HCT116 (cell line): ENCODE measurements at places on chromosomes 5 and 9. TPM values are rescaled to one million over a fixed set of nuclear protein-coding genes. Genes with fewer than 3 reads are reported as not detected.

DNA sequence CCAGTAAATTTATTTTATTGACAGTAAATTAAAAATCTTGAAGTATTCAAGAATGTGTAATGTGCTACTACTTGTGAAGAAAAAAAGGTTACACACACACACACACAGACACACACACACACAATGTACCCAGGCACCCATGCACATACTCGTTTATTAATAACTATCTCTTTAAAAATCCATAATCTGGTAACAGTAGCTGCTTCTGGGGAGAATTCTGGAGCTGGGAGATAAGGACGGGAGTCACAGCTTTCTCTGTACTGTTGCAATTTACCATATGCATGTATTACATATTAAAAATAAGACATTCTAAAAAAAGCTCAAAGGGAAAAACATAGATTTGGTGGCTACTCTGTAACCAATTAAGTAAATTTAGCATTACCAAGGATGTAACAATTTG, 7.9 kb upstream of the C1QTNF2 start:
- no peak for DNase-seq
- no peak overlapping the region for H3K27ac ChIP-seq
- peaks cover 31% of the 10 kb centered on the region for H3K27me3 ChIP-seq

DNA sequence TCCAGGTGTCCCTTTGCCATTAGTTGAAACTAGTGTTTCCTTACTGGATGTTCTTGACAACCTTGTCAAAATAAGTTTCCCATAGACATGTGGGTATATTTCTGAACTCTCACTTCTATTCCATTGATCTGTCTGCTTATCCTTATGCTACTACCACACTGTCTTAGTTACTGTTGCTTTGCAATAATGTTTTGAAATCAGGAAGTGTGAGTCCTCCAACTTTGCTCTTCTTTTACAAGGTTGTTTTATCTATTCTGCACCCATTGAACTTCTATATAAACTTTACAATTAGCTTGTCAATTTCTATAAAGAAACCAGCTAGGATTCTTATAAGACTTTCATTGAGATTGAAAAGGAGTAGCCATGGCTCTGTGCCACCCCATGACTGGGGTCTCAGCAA, 24.3 kb downstream of the CD14 start:
- DNase-seq: no peak
- H3K4me3 ChIP-seq: no peak overlapping the region
- no peaks in the 10 kb centered on the region for H3K36me3 ChIP-seq
- no peaks in the 10 kb centered on the region for H3K27me3 ChIP-seq
- H3K27ac ChIP-seq: no peak overlapping the region

DNA sequence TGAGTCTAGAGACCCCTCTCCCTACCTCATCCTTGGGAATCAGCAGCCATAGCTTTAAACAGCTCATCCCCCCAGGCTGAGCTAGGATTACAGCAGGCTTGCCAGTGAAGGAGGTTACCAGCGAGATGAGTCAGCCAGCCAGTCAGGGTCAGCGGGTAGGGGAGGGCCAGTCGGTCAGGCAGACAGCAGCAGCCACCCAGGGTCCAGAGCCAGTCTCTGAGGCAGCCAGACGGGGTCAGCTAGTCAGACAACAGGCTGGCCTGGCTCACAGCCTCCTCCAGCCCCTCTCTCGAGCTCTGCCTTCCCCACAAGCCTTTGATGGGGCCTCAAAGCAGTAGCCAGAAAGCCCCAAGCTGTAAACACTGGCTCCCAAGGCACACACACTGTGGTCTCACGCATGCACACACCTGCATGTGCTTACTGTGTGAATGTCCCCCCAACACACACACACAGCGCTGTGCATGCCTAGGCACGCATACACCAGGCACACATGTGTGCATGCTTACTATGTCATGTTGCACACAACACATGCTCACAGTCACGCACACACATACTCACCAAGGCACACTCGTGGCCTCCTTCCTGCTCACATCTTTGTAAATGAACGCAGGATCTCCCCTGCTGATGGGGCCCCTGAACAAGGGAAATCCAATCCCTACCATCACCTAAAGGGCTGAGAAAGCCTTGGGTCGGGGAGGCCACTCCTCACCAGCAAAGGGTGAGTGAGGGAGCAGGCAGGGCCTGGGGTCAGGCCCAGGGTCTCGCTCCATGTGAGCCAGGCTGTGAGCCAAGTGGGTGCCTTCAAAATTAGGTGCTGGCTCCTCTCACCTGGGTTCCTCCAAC, 28.2 kb upstream of the CPLX2 start:
- no peaks in the 10 kb centered on the region for H3K27me3 ChIP-seq
- H3K27ac ChIP-seq: no peak overlapping the region
- H3K4me1 ChIP-seq: peaks cover 26% of the 10 kb centered on the region
- no peak for DNase-seq

DNA sequence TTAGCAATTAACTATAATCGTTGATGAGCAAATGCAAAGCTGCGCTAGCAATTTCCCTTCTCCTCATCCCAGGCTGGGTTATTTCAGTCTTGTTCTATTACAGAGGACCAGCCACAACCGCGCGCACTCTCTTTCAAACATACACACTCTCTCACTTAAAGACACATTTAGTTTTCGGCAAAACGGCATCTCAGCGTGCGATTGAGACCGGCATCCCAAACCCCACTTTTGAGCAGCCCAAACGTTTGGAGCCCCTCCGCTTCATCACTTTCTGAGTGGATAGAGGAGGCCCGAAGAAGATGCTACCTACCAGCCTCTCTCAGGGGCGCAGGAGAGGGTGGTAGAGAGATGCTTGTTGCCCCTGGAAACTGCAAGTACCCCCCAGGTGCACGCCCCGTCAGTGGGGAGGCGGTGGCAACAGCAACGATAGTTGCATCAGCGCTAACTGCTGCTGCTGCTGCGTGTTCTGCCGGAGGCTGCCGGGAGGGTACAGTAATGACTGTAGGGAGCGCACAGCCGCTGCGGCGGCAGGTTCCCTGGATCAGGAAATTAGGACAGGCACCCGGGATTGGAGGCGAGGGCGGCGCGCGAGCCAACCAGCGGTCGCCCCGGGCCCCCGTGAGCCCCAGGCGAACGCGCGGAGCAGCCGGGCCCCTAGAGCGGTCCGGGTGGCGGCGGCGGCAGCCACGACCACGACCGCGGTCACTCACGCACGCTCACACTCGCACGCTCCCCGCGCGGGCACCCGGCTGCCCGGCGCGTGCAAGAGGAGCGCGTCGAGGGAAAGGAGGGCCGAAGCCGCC, 467 bp upstream of the VLDLR start:
- peaks cover 5% of the 10 kb centered on the region; the same call in 1 of the 2 replicates for H3K27me3 ChIP-seq
- DNase-seq: no peak
- no peak overlapping the region for H3K4me3 ChIP-seq
- H3K27ac ChIP-seq: no peak overlapping the region

- H3K27me3 ChIP-seq: 0 out of 2 replicates have a peak, but pooled peaks cover 6% of the 10 kb centered on the region
- H3K36me3 ChIP-seq: no peaks in the 10 kb centered on the region
- no peak for DNase-seq
Measured at GRCh38 chr5:72412283-72413055, 92.3 kb downstream of the PTCD2 start.

GRCh38 chr9:110133059-110133458, 74.9 kb downstream of the C9orf152 start:
- no peaks in the 10 kb centered on the region for H3K27me3 ChIP-seq
- peak overlapping the region; percentile 19; the same call in 1 of the 2 replicates for H3K27ac ChIP-seq
- peaks cover 13% of the 10 kb centered on the region for H3K4me1 ChIP-seq
- 0 out of 2 replicates have a peak, but pooled peaks cover 5% of the 10 kb centered on the region for H3K36me3 ChIP-seq

DNA sequence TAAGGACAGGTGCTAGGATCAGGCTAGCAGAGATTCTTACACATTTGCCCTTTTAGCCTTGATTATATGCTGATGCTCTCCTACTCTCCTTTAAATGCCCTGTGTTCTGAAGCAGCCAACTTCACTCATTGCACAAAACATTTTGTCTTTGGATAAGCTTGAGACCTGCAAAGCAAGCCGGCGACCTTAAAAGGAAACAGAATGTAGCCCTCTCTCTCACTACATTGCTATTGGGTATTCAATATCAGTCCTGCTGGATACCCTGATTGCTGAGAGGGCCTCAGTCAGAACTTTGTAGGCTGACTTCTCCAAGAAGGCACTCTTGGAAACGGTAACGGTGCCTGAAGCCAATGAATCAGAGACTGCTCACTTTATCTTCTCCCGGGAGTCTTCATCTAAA, 528.9 kb downstream of the DTWD2 start:
- H3K4me3 ChIP-seq: no peak overlapping the region
- no peaks in the 10 kb centered on the region for H3K27me3 ChIP-seq
- DNase-seq: no peak
- no peaks in the 10 kb centered on the region for H3K36me3 ChIP-seq
- H3K27ac ChIP-seq: no peak overlapping the region
- no peaks in the 10 kb centered on the region for H3K4me1 ChIP-seq

- no peak overlapping the region for H3K27ac ChIP-seq
- DNase-seq: no peak
- no peaks in the 10 kb centered on the region for H3K36me3 ChIP-seq
- H3K27me3 ChIP-seq: no peaks in the 10 kb centered on the region
Measured at GRCh38 chr5:109682383-109682782, 7.3 kb upstream of the MAN2A1 start.

DNA sequence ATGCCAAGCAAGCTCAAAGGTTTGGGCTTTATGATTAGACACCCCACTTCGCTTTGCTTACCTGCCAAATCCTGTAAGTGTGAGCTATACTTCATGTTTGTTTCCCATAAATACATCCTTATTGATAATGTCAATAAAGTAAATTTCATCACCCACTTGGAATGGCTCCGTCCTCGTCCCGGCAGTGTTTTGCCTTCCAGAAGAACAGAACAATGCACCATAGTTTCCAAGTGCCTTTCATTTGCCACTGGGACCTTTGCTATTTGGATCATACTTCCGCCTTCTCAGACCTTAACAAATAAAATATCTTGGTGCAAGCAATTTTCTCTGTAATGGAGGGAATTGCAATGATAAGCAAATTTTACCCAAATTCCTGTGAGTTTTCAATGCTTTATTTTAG, 229.3 kb downstream of the PIK3R1 start:
- no peaks in the 10 kb centered on the region for H3K36me3 ChIP-seq
- DNase-seq: no peak
- H3K4me3 ChIP-seq: no peak overlapping the region
- H3K27ac ChIP-seq: no peak overlapping the region
- no peaks in the 10 kb centered on the region for H3K27me3 ChIP-seq
- H3K4me1 ChIP-seq: no peaks in the 10 kb centered on the region

GRCh38 chr9:70413464-70413798, 1.0 kb downstream of the KLF9 start:
- H3K36me3 ChIP-seq: no peaks in the 10 kb centered on the region
- peaks cover 59% of the 10 kb centered on the region for H3K4me1 ChIP-seq
- no peaks in the 10 kb centered on the region for H3K27me3 ChIP-seq
- peak overlapping the region; percentile 52 for H3K4me3 ChIP-seq

- DNase-seq: peak; percentile 10
- no peaks in the 10 kb centered on the region for H3K4me1 ChIP-seq
- H3K27ac ChIP-seq: no peak overlapping the region
- H3K36me3 ChIP-seq: peaks cover 2% of the 10 kb centered on the region
- no peak overlapping the region for H3K4me3 ChIP-seq
Measured at GRCh38 chr9:124894741-124895170, 32.8 kb downstream of the ARPC5L start.

DNA sequence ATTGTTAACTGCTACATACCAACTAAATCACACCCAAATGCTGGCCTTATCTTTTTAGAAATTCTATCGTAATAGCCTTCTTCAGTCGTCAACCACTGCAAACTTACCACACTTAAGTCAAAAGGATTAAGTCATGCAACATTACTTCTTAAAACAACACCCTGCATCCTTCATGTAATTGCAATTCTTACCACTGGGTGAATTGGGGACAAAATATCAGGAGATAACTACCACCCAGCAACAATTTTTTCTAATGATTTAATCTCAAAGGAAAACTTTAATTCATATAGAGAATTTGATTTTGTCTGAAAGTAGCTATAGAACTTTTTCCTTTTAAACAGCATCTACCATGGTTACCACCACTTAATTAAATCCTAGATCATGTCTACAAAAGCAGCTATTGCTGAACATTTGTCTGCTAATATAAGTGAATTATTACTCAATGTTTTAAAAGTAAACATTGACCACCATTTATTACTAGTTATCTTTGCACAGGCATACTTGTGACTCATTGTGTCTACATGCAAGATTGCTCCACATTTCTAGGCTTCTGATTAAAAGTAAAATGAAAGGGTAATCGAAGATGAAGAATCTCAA, 10.5 kb downstream of the MLLT3 start:
- 0 out of 2 replicates have a peak, but pooled peaks cover 4% of the 10 kb centered on the region for H3K27me3 ChIP-seq
- H3K36me3 ChIP-seq: no peaks in the 10 kb centered on the region
- H3K4me1 ChIP-seq: no peaks in the 10 kb centered on the region
- H3K27ac ChIP-seq: no peak overlapping the region

GRCh38 chr9:95732802-95733688, 142.4 kb upstream of the ERCC6L2 start:
- H3K36me3 ChIP-seq: no peaks in the 10 kb centered on the region
- H3K27ac ChIP-seq: no peak overlapping the region
- no peaks in the 10 kb centered on the region; the same call in 1 of the 2 replicates for H3K4me1 ChIP-seq
- no peaks in the 10 kb centered on the region for H3K27me3 ChIP-seq

DNA sequence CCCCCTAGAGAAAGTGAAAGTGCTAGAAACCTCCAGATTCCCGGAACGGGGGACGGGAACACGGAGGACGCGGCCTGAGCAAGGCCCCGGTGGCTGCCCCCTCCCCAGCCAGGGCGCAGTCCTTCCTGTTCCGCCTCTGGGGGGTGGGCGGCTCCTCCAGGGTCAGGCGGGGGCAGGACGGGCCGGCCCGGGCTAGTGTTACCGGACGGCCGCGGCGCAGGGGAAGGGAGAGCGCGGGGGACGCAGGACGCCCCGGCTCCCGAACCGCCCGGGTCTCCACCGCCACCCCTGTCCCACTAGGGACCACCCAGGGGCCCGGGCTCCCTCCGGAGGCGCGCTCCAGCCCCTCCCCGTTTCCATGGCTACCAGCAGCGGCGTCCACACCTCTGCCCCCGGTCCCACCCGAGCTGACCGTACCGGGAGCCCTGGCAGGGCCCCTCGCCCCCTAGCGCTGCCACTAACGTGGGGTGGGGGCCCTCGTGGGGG, 579 bp downstream of the SLC12A7 start:
- no peaks in the 10 kb centered on the region for H3K27me3 ChIP-seq
- H3K4me3 ChIP-seq: peak overlapping the region; percentile 77
- H3K4me1 ChIP-seq: peaks cover 8% of the 10 kb centered on the region

DNA sequence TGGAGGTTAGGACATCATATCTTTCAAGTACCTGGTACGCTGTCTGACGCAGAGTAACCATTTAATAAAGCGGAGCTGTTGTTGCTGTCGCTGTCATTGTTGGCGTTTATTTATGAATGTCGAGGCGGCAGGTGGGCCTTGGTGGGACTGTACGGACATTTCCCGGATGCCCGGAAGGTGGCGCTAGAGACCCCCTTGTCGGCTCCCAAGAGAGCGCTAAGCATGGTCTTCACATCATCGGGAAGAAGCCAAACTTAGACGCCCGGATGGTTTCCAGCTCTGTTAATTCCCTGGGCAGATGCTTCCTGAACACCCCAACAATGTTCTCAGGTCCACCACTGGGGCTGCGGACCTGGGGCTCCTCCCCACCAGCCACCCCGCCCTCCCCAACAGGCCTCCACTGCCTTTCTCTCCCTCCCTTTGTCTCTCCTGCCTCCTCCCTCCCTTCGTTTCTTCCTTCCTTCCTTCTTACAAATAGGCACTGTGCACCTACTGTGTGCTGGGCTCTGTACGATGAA, 54.1 kb downstream of the DUSP1 start:
- H3K36me3 ChIP-seq: no peaks in the 10 kb centered on the region
- H3K27me3 ChIP-seq: no peaks in the 10 kb centered on the region; the same call in 1 of the 2 replicates
- no peaks in the 10 kb centered on the region for H3K4me1 ChIP-seq
- no peak overlapping the region for H3K27ac ChIP-seq

GRCh38 chr5:149898811-149899210, 45.8 kb downstream of the PDE6A start:
- H3K4me1 ChIP-seq: no peaks in the 10 kb centered on the region
- no peaks in the 10 kb centered on the region for H3K27me3 ChIP-seq
- no peak overlapping the region for H3K4me3 ChIP-seq

The TEK gene
- 0.15 TPM for total RNA-seq

The SMIM3 gene
- total RNA-seq: 35.4 TPM

The ZDHHC11B gene
- total RNA-seq: 3.8 TPM

The ADAMTSL2 gene
- not detected for total RNA-seq

The PCDHGA7 gene
- total RNA-seq: not detected

The FOXD4L3 gene
- total RNA-seq: 0.25 TPM

The SPINK7 gene
- total RNA-seq: not detected
